8988T (cell line): ENCODE measurements at places on chromosomes 11 and 22.

- DNase-seq, result no peak
Observed at GRCh38 chr11:61090521-61090920, 11.8 kb upstream of the CD5 start.

- DNase-seq, result no peak
Observed at GRCh38 chr11:126072801-126073594, 10.3 kb upstream of the CDON start.

- DNase-seq, result no peak
Observed at GRCh38 chr22:40310081-40310767, 36.1 kb upstream of the ADSL start.

- no peak for DNase-seq
Observed at GRCh38 chr11:77126861-77127234, 1.2 kb upstream of the MYO7A start.

DNA sequence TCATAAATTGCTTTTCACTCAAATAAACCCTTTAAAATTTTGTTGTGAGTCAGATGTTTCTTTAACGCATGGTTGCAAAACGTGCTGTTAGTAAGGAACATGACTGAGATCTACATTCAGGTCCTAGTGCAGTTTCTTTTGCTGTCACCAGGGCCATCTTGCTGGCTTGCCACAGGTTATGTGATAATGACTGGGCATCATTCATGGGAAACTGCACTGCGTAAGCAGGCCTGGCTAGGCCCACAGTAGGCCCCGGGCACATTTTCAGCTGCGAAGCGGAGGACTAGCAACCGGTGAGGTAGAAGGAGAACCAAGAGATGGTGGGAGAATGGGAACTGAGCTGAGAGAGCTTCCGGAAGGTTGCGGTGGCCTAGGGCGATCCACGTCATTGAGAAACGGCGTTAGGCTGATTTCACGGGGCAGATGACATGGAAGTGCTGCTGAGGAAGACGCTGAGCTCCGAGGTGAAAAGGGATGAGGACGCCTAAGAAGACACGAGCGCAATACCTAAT, 3.2 kb upstream of the KLHDC7B start:
- DNase-seq, result no peak

DNA sequence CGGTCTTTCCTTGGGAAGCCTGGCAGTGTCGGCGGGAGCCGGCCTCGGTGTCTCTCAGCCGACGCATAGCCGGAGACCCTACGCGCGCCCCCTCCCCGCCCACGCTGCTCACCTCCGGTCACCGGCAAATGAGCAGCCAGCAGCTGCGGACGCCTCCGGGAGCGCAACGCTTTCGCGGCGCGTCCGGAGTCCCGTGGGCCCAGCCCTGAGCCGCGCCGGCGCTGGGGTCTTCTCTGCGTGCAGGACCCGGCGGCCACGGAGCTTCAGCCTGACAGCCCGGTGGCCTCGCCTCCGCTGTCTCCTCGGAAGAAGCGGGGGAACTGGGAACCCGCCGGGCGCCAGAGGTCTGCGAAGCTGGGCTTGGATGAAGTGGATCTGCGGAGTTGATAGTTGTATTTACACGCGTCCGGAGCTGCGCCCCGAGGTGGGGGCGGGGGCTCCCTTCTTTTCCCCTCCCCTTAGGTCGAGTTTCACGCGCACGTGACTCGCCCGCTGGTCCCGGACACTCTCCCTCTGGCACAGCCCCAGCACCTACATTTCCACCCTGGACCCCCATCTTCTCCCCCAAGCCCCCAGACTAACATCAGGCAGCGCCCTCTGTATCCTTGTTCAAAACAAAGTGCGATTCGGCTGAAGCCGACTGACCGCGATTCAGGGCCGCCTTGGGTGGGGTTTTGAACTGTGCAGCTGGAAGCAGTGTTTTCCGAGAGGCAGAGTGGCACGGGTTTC, at the start of gene SLC43A1:
Gene SLC43A1 (minus strand): TSS at position 371 of the 729 bp plus-strand sequence. CDS start 1,591 bp downstream, outside the sequence.
- DNase-seq, result peak; percentile 80

DNA sequence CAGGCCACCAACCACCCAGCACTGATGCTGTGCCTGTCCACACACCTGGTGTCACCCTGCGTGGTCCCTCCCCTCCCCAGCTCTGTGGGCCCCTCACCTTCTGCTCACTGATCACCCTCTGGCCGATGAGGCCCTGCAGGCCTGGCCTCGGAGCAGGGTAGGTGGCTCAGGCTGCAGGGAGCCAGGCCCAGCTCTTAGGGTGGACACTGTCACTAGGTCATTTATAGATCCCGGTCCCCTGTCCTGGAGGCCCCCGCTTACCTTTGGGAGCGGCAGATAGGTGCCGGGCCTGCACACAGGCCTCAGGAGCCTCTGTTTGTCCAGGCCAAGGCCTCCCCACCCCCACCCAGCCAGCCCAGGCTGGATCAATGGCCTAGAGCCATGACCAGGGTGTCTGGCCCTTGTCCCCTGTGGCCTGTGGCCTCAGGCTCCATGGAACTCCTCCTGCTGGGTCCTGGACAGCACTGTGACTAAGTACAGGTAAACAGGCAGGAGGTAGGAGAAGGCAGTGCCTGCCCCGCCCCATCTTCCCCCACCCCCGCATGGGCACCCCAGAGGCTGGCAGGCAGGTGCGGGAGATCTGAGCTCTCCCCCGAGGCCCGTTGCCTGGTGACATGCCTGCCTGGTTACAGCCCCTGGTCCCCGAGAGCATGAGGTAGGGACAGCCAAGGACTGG, at the start of gene TMPRSS6:
Gene TMPRSS6 (minus strand): TSS at position 472 of the 676 bp plus-strand sequence. CDS start 6,296 bp downstream, outside the sequence.
- DNase-seq, result no peak

GRCh38 chr22:39289975-39290720, 29.3 kb downstream of the RPL3 start:
- no peak for DNase-seq

DNA sequence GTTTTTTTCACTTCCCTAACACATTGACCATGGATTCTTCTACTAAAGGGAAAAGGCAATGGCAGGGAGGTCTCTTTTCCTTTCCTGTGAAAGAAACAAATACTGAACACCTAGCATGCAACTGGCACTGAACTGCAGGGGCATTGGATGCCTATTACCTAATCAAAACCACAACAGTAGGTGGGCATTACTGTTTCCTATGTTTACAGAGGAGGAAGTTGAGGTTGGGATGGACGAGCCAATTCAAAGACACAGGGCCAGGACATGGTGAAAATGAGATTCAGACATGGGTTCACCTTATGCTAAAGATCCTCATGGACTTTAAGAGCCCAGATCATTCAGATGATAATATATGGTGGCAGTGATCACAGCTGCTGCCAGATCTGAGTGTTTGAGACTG, 407.0 kb downstream of the MIAT start:
- DNase-seq, result no peak

- DNase-seq, result no peak
Observed at GRCh38 chr11:68942751-68943271, 38.0 kb downstream of the MRGPRD start.

- no peak for DNase-seq
Observed at GRCh38 chr11:3613998-3614741, 27.6 kb downstream of the ART5 start.

DNA sequence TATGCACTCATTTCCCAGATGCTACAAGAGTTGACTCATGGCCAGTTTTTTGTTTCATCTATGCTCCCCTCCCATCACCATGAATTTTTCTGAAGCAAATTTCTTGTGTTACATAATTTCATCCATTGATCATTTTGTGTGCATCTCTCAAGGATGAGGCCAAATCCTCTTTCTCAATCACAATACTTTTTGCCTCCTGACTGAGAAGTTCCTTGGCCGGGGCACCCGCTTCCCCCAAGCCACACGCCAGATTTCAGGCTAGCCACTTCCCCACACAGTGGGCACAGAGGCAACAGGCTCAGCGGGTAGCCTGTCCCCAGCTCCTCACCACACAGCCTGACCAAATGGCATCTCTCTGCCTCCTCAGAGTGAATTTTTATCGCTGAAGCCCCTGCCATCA, 9.8 kb upstream of the DSCAML1 start:
- DNase-seq, result no peak

GRCh38 chr22:47884200-47884599, 1121.8 kb downstream of the TBC1D22A start:
- DNase-seq, result no peak

DNA sequence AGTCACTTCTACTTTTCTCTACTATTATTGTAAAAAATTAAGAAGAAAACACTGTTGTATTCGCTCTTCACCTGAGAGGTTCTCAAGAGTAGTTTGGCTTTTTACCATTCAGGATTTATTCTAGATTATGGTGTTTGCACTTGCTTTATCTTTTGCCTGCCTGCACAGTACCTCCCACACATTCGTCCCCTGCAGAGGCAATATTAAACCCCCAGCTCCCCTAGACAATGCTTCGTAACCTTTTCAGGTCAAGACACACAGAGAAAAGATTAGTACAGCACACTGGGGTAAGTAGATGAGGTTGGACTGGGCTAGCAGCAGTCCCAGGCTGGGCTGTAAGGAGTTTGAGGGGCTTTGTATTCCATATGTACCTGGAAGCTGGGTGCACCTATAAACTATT, 62.4 kb downstream of the TNRC6B start:
- DNase-seq, result no peak

DNA sequence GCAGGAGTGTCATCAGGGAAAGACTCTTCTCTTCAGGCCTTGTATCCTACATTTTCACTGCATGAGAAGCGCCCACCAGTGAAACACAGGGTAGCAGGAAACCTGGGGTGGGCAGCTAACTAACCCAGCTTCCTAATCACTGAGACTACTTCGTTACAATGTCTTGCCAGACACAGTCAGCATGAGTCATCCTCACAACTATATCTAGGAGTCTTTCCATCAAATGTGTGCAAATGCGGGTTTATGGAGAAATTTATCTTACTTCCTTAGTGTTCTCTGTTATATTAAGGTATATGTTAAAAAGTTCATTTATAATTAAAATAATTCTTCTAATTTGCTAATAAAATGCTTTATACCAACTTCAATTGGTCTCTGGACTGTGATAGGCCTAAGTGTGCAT, 79.9 kb upstream of the RAB1B start:
- no peak for DNase-seq

GRCh38 chr11:111476366-111476765, 35.8 kb downstream of the BTG4 start:
- no peak for DNase-seq

DNA sequence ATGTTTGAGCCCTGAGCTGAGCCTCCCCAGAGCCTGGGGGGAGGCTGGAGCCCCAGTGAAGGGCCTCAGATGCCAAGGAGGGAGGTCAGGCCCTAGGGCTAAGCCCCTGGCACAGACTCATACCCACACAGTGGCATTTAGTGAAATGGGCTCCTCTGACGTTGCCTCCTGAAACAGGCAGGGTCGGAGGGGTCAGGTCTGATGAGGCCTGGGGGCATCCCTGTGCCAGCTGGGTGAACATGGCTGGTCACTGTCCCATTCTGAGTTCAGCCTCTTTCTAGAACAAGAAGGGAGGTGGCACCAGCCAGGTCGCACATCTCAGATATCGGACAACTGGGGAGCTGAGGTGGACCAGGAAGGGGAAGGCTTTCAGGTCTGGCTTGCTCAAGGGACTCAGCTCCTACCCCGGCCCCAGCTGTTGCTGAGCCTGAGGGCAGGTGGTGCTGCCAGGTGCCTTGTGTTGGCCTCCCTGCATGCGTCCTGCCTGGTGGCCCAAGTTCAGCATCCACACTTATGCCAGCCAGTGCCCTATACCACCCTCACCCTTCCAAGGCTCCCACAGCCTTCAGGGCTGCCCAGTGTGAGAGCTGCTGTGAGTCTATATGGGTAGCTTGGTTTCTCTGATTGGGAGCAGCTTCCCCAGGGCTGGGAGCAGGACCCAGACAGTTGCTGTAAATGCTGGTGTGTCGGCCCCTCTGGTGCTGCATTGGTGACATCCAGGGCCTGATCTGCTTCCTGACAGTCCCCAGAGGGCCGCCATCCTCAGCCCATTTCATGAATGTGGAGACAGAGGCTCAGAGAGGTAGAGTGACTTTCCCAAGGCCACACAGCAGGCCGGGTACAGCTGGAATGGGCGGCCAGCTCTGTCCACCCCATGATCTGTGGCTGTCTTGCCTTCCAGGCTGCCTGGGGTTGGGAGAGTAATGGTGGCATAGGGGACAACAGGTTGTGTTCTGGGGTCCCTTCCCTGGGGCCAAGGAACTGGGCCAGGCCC, 32.8 kb upstream of the PPARA start:
- no peak for DNase-seq

DNA sequence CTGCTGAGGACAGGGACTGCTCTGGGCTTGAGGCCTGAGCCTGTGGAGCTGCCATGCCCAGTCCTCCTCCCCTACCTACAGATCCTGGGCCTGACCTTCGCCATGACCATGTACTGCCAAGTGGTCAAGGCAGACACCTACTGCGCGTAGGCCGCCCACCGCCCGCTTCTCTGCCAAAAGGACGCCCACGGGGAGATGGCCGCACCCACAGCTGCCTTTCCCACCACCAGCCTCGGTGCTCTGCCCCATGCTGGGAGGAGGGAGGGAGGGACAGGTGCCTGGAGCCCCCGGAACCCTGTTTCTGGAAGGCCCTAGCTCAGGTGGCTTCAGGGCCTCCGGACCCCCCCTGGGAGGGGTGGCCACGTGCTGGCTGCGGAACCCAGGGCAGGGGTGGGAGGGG, 23.8 kb downstream of the TSPAN4 start:
- DNase-seq, result no peak

DNA sequence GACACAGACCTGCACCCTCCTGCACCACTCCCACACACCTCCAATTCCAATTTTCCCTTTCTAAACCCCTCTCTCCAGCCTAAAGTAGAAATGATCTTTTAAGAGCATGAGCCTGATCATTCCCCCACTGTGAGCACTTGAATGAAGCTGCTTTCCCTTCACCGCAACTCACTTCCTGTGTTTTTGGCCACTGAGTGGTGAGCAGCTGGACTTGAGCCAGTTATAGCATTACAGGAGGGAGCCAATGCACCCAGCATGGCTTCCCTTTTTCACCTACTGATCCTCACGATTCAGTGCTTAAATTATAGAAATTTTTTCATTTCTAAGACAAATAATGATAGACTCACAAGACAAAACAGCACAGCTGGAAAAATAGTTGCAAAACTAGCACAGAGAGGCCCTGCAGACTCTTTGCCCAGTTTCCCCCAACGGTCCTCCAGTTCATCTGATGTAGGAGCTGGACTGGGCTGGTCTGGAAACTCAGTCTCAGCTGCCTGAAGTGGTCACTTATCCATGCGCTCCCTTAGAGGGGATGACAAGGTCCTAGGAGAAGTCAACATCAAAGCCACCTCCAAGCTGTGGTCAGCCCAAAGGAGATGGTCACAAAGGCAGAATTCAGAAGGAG, 9.7 kb upstream of the APOL4 start:
- DNase-seq, result no peak

DNA sequence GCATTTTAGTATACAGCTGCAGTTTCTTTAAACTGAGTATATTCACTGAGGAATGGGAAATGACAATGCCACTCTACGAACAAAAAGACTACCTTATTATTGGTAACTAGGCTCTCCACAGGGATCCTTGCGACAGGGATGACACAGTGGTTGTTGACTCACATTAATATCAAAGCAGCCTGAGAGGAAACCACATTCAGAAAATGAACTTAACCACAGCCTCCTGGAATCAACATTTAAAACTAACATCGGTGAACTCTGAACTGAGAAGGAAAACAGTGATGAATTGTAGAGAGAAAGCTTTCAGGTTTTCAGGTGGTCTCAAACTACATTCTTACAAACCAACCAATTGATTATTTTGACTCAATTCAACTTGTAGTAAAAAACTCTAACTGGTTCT, 90.3 kb upstream of the MTMR2 start:
- DNase-seq, result no peak
